Parietal lobe (tissue), 2 donors: ENCODE measurements at places on chromosomes 1 and 21. TPM values are rescaled to one million over a fixed set of nuclear protein-coding genes. Genes with fewer than 3 reads are reported as not detected.

Gene S100A8
- total RNA-seq, result 1.6 TPM

Gene TRIM46
- 36.3 TPM for total RNA-seq

Gene PLA2G2A
- total RNA-seq, result not detected

Gene CLIC6
- not detected for total RNA-seq

Gene UBL4B
- total RNA-seq, result not detected
